ENCODE measurements at places on chromosomes 4 and X.

DNA sequence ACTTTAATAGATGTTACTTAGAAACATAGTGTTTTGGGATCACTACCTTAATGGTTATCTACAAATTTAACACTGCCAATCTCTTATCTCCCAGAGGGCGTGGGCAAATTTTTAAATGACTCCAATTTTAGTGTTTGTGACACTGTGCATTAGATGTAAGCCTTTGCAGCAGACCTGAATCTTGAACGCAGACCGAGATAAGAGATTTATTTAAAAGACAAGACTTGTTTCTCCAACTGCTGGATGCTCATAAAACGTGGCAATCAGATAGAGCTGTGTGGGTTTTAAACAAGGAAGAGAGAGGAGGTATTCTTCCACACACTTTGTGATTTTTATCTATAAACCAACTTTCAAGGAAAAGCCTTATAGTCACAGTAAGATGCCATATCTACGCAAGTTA, 252.5 kb upstream of the NR3C2 start:
- no peak for DNase-seq

DNA sequence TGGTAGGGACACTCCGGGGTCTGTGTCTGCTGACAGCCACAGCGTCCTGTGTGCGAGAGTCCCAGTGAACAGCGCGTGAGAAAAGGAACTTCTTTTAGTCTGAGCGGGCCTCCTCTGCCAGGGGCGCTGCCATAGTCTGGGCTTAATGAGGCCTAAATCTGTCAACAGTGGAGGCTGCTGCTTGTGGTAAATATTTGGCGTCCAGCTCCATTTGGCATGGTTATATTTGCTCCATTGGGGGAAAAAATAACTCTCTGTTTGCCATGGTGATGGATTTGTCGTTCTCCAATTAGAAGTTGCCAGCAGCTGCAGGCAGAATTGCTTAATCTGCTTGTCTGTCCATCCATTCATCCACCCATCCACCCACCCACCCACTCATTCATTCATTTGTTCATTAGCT, 71.4 kb upstream of the PSAPL1 start:
- peak; percentile 43 for DNase-seq

DNA sequence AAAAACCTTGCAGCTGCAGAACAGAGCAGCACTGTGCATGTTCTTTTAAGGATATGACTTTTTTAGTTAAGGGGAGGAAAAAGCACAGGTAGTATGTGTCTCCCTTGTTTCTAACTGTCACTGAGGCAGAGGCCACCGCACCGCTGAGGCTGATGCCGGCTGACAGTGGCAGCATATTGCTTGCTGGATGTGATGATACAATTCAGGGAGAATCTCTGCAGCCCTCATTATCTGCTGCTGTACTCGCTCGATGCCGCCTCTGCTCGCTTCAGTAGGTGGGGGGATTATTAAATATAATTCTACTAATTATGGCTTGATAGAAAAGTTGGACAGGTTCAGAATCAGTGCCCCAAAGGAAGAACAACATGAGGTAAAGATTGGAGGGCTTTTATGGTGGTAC, 378.8 kb upstream of the NOCT start:
- DNase-seq: peak; percentile 8

DNA sequence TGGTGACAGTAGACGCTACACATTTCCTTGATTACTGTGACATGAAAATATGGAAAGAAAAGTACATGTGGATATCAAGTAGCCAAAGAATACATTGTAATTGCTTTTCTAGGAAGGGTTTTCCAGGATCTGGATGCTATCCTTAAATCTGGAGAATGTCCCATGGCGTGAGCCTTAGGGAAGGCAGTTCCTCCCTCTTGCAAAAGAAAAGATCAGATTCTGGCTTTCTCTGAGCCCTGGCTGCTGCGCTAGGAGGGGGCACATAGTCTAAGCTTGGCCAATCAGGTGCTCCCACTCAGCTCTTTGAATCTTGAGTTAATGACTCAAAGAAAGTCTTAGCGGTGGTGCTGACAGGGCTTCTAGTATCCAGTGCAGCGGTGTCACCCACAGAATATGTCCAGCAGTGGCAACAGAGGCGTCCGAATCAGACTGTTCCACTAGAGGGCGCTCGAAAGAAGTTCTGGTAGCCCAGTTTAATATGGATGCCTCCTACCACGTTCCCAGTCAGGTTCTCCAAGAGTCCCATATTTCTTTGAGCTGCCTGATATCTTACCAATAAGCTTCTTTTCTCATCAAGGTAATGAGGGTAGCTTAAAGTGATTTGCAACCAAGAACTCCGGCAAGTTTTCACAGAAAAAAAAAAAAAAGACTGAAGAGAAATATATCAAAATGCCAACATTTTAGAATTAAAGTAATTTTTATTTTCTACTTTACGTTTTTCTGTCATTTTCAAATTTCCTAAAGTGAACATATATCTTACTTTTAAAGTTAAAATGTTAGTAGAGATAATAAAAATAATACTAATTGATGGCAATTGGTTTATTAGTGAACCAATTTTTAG, 213.4 kb upstream of the S100G start:
- DNase-seq: peak; percentile 55

DNA sequence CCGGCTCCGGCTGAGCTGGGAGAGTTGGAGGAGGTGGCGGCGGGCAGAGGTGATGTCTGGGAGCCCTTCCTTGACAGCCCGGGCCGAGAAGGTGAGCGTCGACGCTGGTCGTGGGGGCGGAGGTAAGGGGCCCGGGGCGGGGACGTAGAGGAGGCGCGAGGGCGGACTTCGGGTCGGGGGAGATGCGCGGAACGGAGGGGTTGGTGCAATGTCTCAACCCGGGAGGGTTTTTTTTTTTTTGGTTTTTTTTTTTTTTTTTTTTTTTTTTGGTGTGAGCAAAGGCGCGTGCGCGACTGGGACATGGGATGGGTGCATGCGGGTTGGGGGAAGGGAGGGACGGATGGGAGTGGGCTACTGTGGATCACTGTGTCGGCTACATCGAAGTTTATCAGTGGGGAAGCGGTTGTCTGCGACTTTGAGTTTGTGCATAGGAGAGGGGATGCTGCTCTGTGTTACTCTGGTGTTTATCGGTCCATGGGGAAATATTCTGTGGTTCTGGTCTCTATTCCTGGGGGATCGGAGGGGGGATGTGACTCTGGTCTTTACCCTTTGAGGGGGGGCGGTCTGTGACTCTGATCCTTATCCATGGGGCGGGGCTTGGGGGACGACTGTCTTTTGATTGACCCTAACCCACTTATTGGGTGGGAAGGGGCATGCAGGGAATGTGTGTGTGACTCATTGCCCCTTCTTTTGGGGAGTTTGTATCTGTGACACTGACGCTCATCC, 537 bp downstream of the RBM10 start:
- DNase-seq: no peak

DNA sequence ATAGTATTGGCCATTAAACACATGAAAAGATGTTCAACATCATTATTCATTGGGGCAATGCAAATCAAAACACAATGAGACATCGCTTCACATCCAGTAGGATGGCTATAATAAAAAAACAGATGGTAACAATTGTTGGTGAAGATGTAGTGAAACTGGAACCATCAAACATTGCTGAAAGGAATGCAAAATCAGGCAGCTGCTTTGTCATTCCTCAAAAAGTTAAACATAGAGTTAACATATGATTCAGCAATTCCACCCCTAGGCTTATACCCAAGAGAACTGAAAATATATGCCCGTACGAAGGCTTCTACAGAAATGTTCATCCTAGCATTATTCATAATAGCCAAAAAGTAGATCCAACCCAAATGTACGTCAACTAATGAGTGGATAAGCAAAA, 144.0 kb upstream of the NAP1L5 start:
- DNase-seq: no peak

GRCh38 chrX:84611843-84612636, 109.8 kb upstream of the HDX start:
- no peak for DNase-seq

DNA sequence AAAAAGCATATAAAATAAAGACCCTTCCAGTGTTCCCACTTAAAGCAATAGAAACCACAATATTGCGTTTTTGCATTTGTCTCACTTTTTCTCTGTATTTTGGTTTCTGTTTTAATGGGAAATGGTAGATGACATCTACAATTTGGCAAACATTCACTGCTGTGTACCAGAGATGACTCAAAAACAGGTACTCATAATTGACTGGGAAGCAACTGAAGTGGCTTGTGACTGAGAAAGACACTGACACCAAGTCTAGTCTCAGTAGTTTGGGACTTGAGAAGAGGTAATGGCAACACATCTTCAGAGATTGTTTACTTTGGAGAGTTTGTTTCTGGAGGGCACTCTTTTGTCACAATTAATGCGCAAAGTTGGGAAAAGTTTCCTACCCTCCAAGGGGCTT, 42.0 kb downstream of the AREG start:
- no peak for DNase-seq

DNA sequence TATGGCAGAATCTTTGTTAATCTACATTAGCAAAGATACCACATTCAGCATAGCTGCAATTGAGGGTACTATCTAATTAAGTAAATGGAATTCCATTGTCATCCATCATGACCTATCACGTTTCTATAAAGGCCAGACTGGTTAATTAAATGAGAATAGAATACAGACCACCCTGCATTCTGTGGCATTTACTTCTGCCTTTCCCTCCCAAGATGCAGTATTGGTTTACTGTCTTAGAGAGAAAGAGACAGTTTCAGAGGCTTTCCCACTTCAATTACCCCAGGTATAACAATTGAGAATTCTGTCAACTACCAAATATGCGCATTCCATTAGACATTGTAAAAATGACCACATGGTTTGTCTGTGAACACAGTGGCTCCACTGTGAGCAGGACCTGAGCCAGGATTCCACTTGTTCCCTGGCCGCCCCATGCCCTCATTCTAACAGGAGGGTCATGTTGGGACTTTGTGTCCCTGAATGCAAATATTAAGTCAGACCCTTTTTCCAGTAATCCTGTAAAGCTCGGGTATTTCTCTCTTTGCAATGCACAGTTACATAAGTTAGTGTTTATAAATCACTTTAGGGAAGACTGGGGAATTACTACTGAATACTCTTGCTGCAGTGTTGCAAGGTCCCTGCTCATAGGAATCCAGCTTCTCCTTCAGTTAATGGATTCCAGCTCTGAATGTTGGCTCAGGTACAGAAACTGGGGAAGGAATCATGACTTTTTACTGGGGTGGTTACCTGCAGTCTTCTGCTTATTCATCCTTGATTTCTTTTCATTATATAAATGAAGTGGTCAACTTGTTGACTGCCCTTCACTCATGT, 261.0 kb downstream of the PDGFC start:
- DNase-seq: no peak

GRCh38 chrX:71109051-71109450, 2.3 kb downstream of the IL2RG start:
- DNase-seq: no peak

GRCh38 chr4:4687100-4687499, 145.3 kb upstream of the STX18 start:
- no peak for DNase-seq

- no peak for DNase-seq
Observed at GRCh38 chrX:74324131-74324530, 20.2 kb downstream of the ZCCHC13 start.

DNA sequence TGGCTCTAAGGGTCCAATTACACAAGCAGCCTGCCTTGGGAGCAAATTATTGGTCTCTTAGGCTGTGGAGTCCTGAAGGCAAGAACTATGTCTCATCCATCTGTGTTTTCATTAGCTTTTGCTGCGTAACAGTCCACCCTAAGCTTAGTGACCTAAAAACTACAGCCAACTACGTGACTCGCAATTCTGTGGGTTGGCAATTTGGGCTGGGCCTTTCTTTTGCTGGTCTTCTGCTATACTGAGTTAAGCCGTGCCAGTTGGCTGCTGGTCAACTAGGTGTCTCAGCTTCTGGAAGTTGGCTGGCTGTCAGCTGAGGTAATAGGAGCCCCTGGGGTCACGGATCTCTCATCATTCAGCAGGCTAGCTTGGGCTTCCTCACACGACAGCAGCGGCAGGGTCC, 205.6 kb upstream of the S100G start:
- no peak for DNase-seq

DNA sequence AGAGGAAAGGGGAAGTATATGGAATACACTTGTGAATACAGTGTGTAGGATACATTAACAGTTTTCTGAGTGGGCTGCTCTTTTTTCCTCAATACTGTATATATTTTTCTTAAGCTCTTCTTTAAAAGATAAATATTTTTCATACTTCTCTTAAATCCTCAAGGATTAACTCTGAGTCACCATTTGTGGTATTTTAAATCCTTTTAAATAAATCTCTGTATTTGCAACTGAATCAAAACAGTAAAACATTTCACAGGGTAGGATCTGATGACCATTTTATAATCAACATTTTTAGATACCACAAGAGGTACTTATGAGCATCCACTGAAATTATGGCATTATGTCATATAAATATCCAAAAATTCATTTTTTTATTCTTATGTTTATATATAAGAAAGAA, 87.6 kb downstream of the GAB1 start:
- no peak for DNase-seq

DNA sequence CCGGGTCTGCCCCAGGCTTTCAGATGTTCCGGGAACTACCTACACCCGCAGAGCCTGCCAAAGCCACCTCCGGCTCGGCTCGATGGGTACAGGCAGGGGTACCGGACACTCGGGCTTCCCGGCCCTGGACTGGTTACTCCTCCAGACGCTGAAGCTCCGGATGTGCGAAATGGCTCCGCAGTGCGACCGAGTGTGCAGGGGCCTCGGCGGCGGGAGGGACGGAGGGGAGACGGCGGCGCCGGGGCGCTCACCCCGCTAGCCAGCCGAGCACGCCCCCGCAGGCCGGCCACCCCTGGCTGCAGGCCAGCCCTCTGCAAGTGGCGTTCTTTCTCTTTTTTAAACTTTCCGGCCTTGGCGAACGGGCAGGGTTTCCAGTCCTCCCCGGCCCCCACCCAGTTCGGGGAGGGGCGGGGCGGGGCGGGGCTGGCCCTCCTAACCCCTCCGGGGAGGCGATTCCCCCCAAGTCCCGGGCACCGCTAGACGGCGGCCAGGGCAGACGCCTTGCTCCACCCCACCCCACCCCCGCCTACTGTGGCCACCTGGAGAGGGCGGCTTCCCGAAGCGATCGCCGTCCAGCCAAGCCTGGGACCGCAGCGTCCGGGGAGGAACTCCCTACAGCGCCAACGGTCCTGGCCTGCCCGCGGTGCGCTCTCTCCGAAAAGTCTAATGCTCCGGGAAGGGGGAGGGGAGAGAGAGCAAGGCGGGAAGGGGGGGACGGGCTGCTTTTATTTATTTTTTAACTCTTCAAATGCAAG, 7.5 kb downstream of the BCOR start:
- DNase-seq: no peak

DNA sequence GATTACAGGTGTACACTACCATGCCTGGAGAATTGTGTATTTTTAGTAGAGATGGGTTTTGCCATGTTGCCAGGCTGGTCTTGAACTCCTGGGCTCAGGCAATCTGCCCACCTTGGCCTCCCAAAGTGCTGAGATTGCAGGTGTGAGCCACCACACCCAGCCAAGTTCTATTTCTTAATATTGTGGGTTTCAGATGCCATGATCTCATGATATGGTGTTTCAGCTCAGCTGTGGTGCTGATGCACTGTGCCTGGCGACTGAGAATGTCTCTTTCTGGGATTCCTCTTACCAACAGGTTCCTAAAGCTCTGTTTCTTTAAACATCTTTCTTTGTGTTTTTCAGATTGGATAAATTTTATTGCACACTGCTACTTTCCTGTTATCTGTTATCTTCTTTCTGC, 17.3 kb upstream of the NDUFC1 start:
- DNase-seq: no peak

- no peak for DNase-seq
Observed at GRCh38 chrX:120090208-120090607, 12.7 kb upstream of the RHOXF2B start.

- peak; percentile 83 for DNase-seq
Observed at GRCh38 chr4:37392521-37393255, 148.1 kb downstream of the NWD2 start.

All from head of caudate nucleus (tissue), 42 donors.